ENCODE measurements at places on chromosomes 6 and 20.

- DNase-seq = no peak
Observed at GRCh38 chr20:49889001-49889934, 26.1 kb downstream of the SPATA2 start.

GRCh38 chr6:82741996-82742385, 323.6 kb downstream of the UBE3D start:
- DNase-seq = no peak

DNA sequence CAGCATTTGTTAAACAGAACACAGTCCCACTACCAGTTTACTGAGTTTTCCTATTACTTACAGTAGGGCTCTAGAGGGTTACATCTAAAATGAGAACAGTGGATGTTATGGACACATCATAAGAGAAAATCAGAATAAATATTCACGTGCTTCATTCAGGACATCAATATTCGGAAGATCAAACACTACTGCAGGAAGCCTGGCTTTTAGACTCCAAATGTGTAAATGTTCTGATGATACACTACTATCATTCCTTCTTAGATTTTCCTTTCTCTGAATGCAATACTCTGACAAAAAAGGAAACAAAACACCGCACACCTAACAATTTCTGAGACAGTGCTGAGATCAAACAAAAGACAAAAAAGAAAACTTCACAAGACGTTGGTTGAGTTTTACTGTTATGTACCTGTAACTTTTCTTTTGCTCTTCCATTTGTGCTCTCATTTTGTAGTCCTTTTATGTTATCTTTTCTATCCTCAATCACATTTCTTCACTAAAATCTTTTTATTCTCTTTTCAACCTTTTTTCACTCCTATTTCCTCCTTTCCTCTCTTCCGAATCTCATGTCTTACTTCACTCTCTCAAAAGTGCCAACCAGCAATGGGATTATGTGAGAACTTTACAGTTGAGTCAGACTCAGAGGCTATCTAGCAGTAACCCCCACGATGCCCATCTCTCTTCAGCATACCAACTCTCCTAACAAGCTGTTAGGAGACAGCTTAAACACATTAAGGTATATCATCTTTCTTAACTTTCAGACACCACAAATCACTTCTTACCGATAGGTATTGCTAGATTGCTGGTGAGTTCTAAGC, 1.7 kb downstream of the FAM184A start:
- DNase-seq = no peak

DNA sequence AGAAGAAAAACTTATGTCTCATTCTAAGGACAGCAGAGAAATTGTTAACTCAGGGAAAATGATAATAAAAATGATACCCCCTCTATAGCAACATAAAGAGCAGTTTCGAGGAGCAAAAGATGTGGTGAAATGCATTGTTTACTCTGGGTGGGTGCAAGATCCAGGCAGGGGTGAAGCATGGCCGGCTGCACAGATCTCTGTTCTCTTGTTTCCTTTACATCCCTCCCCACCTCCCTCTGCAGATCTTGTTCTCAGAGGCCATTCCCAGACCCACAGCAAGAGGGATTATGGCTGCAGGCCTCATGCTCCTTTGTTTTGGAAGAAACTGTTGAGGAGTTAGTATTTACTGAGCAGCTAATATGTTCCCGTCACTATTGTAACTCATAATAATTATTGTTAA, 1.8 kb downstream of the BTN3A1 start:
- no peak for DNase-seq

- no peak for DNase-seq
Observed at GRCh38 chr6:33944686-33945411, 141.0 kb upstream of the MLN start.

- peak; percentile 36 for DNase-seq
Observed at GRCh38 chr6:142802124-142802523, 142.9 kb downstream of the HIVEP2 start.

GRCh38 chr20:47249913-47250312, 106.6 kb downstream of the ZMYND8 start:
- DNase-seq = no peak

DNA sequence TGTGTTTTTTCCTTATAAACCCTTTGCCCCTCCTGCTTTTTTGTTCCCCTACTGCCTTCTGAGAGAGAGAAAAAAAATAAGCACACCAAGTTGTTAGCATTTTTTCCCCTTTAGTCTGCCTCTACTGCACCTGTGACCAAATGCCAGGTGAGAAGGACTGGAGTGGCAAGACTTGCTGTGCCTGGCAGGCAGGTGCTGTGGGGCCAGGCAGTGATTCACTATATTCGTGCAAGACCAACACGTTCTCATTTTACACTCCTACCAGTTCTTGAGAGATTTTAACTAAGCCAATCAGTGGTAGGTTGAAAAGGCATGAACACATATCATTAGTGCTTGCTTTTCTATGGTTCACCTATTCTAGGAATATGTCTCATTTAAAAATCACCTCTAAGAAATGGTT, 109.7 kb downstream of the FIG4 start:
- DNase-seq = no peak

- DNase-seq = peak; percentile 67
Observed at GRCh38 chr6:28940858-28941683, 17.3 kb upstream of the TRIM27 start.

DNA sequence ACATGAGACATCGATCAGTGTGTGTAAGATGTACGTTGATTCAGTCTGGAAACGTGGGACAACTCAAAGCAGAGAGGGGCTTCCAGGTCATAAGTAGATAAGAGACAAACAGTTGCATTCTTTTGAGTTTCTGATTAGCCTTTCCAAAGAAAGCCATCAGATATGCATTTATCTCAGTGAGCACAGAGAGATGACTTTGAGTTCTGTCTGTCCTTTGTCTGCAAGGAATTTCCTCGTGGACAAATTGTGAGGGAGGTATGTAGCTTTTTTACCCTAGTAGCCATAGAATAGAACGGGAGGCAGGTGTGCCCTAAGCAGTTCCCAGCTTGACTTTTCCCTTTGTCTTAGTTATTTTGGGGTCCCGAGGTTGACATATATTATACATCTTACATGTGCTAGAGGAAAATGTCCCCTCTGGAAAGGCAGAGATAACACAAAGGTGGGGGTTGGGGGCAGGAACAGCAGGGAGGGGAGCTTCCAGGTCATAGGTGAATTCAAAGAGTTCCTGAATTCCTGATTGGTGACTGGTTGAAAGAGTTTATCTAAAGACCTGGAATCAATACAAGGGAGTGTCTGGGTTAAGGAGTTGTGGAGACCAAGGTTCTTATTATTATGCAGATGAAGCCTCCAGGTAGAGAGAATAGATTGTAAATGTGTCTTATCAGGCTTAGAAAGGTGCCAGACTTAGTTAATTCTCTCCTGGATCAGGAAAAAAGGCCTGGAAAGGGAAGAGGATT, 237.0 kb downstream of the NFATC2 start:
- no peak for DNase-seq
